ENCODE measurements at places on chromosomes 6 and 20.

DNA sequence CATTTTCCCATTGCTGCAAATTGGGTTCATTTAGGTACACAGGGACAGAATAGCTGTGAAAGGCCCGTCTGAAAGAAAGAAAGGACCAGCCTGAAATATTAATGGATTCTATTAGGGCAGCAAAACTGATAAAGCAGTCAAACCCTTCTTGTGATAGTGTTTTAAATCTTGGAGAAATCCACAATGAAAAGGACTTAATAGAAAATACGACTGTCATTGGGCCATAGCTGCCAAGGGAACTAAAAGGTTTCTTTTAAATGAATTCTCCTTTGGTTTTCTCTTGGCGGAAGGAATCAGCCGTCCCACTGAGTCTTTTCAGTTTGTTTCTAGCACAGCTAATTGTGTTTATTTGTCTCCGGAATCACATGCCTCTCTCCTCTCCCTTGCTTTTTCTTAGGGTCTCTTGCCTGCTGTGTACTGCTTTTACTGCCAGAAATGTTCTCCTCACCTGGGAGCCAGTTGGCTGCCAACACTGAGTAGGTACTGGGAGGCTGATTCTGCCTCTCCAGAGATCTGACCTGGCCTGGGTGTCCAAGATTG lies 11.3 kb downstream of the PAQR8 start:
- peaks cover 24% of the 10 kb centered on the region for H3K4me1 ChIP-seq
- no peak overlapping the region for H3K27ac ChIP-seq
- no peaks in the 10 kb centered on the region for H3K27me3 ChIP-seq
- H3K36me3 ChIP-seq: peaks cover 11% of the 10 kb centered on the region
- DNase-seq: no peak

DNA sequence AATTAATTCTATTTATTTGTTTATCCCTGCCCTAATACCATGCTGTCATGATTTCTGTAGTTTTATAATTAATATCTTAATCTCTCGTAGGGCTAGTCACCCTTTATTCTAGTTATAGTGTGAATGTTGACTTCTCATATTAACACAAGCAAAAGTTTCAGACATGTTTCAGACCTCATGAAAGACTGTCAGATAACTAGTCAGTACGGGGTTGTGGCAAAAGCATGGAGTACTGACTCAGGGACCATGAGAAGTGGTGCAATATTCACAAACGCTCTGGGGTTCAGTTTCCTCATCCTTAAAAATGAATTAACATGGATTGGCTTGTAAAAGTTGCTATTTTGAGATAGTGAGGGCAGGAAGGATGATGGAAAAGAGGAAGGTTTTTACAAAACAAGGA lies 148.9 kb downstream of the TMEM200A start:
- H3K27ac ChIP-seq: no peak overlapping the region
- no peaks in the 10 kb centered on the region for H3K36me3 ChIP-seq
- no peak overlapping the region for H3K4me3 ChIP-seq
- H3K27me3 ChIP-seq: no peaks in the 10 kb centered on the region

GRCh38 chr6:5645328-5646290 lies 361.1 kb downstream of the NRN1 start:
- DNase-seq: no peak
- H3K4me3 ChIP-seq: no peak overlapping the region
- H3K4me1 ChIP-seq: no peaks in the 10 kb centered on the region
- no peaks in the 10 kb centered on the region for H3K27me3 ChIP-seq

GRCh38 chr6:122833021-122833491 lies 44.0 kb downstream of the SMPDL3A start:
- H3K4me1 ChIP-seq: no peaks in the 10 kb centered on the region
- no peak overlapping the region for H3K27ac ChIP-seq
- DNase-seq: no peak
- no peak overlapping the region for H3K4me3 ChIP-seq
- H3K27me3 ChIP-seq: no peaks in the 10 kb centered on the region

DNA sequence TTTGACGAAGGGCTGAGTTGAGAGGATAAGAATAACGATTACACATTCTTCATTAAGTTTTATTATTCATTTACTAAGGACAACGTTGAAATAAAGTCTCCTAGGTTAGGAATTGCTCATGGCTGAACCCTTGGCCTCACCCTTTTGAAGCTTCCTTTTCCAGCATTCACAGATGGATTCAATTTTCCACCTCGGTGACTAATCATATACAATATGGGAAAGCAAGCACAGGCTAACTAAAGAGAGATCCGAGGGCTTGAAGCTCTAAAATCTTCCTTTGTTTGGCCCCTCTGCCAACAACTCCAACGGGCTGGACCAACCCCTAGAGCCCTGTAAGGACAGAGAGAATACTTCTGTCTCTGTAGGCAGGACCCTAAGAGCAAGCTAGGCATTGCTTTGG lies 159.5 kb downstream of the SOD2 start:
- no peaks in the 10 kb centered on the region for H3K4me1 ChIP-seq
- no peak overlapping the region for H3K27ac ChIP-seq
- peaks cover 3% of the 10 kb centered on the region for H3K27me3 ChIP-seq
- no peak overlapping the region for H3K4me3 ChIP-seq
- no peak for DNase-seq
- no peaks in the 10 kb centered on the region for H3K36me3 ChIP-seq
